ENCODE measurements at places on chromosomes 1 and 21.
A peak's percentile ranks its signal among the peaks of the same experiment; 100 is the strongest.

GRCh38 chr1:67336783-67337182 is 29.1 kb downstream of the IL12RB2 start:
- no peak for DNase-seq

DNA sequence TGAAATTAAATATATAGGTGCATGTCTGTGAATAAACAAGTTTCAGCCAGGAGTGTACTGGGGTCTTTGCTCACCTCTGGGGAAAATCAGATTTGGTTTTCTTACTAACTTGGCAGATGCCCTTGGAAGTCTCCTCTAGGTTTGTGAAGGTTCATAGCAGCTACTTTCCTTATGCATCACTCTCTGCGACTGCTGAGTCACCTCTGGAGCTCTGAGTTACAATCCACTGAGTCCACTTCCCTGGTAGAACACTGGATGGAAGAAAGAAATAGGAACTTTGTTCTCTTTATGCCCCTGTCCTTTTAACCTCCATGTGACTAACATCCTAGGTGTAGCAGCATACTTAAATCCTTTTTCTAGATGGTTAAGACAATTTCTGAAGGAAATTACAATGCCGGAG is 4.4 kb upstream of the FASLG start:
- no peak for DNase-seq

DNA sequence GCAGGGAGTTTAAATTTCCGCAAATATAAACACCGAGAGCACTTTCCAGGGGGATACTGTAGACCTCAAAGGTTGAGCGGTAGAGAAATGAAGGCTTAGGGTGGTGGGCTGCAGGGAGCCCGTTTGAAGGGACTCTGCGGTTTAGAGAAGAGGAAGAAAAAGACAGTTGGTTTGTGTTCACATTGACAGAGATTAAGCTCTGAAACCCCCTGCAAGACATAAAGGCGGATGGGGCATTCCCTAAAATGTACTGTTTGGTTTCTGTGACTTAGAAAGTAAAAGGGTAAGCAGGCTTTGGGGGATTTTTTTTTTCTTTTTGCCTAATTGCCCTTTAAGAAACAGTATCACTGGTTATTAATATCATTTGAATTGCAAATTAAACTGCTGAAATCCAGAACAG is 1.3 kb downstream of the KAZN start:
- no peak for DNase-seq

- no peak for DNase-seq
Measured at GRCh38 chr1:221993444-221993948, 251.6 kb upstream of the DUSP10 start.

DNA sequence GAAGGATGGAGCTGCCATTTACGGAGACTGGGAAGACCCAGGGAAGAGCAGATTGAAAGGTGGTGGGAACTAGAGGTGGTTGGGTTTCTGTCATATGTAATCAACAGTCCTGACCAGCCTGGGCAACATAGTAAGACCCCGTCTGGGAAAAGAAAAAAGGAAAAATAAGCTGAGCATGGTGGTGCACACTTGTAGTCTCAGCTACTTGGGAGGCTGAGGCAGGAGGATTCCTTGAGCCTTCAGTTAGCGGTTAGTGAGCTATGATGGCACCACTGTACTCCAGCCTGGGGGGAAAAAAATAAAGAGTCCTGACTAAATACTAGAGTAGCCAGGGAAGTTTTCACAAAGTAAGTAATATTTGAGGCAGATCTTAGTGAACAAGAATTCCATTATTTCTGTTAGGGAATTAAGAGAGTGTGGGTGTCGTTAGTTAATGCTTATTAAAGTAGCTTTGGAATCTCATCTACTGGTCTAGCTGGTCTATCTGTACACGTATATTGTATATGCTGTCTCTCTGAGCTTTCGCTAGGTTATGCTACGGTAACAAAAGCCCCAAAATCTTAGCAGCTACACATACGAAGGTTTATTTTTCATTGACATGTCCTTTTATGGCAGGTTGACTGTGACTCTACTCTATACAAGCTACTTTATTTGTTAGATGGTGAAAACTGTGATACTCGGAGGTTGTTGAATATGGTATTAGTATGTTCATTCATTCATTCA is 4.4 kb downstream of the NBPF1 start:
- no peak for DNase-seq

- DNase-seq = peak; percentile 21
Measured at GRCh38 chr1:244796719-244797406, 38.6 kb upstream of the COX20 start.

GRCh38 chr1:5564578-5565257 is 427.5 kb downstream of the NPHP4 start:
- DNase-seq = no peak

- DNase-seq = no peak
Measured at GRCh38 chr1:39136638-39137037, 67.9 kb upstream of the MACF1 start.

- no peak for DNase-seq
Measured at GRCh38 chr1:209534496-209535250, 48.8 kb upstream of the CAMK1G start.

DNA sequence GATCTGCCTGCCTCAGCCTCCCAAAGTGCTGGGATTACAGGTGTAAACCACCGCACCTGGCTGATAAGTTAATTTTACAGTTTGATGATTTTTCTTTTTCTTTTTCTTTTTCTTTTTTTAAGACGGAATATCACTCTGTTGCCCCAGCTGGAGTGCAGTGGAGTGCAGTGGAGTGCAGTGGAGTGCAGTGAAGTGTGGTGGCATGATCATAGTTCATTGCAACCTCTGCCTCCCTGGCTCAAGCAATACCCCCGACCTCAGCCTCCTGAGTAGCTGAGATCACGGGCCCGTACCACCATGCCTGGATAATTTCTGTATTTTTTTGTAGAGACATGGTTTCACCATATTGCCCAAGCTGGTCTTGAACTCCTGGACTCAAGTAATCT is 84.4 kb upstream of the CXADR start:
- no peak for DNase-seq

GRCh38 chr1:194056169-194056568 is 869.8 kb upstream of the B3GALT2 start:
- DNase-seq = no peak

- DNase-seq = no peak
Measured at GRCh38 chr1:147598621-147599361, 57.5 kb downstream of the BCL9 start.

DNA sequence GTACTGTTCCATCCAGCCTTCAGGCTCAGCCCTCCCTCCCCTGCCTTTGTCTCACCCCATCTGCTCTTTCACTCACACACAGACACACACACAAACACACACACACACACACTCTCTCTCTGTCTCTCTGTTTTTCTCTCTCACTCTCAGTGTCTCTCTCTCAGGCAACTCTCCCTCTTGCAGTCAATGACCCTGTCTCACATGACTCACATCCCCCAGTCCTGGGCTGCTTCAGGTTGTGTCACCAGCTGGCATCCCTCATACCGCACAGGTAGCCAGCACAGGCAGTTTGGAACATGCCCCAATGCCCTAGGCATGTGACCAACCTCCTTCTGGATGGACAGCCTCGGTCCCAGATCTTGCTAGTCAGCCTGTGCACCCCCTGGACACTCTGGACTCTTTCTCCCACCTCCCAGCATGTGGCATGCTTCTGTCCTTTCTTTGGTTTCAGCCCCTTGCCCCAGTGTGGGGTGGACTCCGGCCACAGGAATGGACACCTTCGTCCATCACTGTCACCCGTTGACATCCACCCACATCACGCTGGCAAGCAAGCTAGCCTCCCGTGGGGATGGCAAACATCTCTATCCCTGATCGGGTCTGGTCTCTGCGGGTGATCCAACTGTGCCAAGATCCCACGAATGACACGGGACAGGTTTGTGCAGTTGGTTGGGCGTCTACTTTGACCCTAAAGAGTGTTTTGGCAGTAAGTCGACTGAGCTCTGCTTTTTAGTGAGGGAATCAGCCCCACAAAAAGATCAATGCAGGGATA is 23.4 kb upstream of the FCGR2A start:
- DNase-seq = no peak

GRCh38 chr1:27650539-27651175 is 15.7 kb upstream of the FGR start:
- DNase-seq = no peak

GRCh38 chr1:39295901-39296300 is 91.4 kb downstream of the MACF1 start:
- no peak for DNase-seq

- DNase-seq = no peak
Measured at GRCh38 chr1:33366762-33367484, 46.0 kb upstream of the A3GALT2 start.

DNA sequence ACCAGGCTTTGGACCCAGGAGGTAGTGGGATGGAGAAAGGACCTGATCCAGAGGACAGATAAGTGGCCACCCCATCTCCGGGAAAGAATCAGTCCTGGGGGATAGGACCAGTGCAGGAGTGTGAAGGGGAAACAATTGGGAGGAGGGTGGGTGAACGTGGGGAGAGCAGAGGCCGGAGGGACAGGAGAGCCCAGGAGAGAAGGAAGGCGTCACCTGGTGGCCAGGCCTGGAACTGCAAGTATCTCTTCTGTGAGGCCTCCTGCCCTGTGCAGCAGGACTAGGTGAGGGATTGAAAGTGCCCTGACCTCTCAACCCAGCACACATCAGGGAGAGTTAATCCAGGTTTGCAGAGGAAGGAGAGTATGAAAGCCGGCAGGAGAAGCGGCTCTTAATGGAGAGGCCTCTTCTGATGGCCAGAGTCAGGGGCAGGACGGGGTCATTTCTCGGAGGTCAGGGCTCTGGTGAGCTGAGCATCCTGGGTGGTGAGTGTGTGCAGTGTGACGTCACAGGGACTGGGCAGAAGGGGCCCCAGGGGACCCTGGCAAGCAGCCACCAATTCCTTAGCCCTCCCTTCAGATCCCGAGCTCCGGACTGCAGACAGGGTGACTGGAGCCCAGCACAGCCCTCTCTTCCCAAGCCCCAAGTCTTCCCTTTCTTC is 9.2 kb upstream of the LAD1 start:
- DNase-seq = peak; percentile 46

GRCh38 chr1:3590951-3591865 is 20.1 kb downstream of the MEGF6 start:
- DNase-seq = no peak

GRCh38 chr1:226692823-226693222 is 46.3 kb downstream of the ITPKB start:
- no peak for DNase-seq

GRCh38 chr1:6001992-6002576 is 9.9 kb upstream of the NPHP4 start:
- DNase-seq = peak; percentile 62

GRCh38 chr1:214351551-214352277 is 70.8 kb downstream of the SMYD2 start:
- no peak for DNase-seq

GRCh38 chr1:9207086-9207485 is 27.5 kb upstream of the H6PD start:
- DNase-seq = no peak

GRCh38 chr1:238052496-238053266 is 162.0 kb upstream of the ZP4 start:
- DNase-seq = no peak

DNA sequence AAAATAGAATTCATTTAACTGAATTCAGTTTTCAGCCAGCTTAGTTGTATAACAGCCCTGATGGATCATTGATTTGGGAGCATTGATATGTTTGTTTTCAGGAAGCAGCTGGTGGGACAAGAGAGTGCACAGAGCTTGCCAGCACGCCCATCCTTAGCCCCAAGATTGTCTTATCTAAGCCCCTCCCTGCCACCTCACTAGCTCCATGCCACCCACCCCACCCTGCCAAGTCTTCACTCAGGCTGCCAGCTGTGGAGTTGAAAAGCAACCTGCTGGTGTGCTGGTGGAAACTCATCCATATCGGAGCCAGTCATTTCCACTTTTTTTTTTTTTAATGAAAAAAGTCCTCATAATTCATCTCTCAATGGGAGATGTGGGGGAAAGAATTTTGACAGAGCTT is 11.8 kb downstream of the KIRREL1 start:
- DNase-seq = no peak

Measured in NCI-H774 (cell line).